ENCODE measurements at places on chromosomes 6 and 20.

GRCh38 chr6:26439151-26440125 is 866 bp upstream of the BTN3A3 start:
- DNase-seq, result no peak

- no peak for DNase-seq
These were observed 25.6 kb downstream of the UTRN start for GRCh38 chr6:144310765-144311164.

- DNase-seq, result no peak
These were observed 13.2 kb upstream of the SERPINB9 start for GRCh38 chr6:2916158-2916925.

DNA sequence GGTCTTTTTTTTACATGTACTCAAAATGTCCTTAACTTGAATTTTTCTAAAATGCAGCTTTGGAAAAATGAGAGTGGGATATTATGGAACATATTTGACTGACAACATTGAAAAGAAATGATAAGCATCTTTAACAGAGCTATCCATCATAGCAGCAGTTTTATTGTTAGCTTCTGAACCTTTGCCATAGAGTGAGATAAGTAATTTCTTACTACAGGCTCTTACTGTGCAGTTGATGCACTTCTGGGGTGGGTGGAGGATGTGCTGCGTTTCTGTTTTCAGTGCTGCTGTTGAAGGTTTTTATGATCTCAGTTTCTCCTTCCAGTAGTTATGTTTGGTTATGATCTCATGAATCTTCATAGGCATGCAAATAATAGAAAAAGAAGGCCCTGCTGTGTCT is 267.0 kb downstream of the TMEM242 start:
- DNase-seq, result no peak

GRCh38 chr20:9609887-9610502 is 95.6 kb downstream of the LAMP5 start:
- no peak for DNase-seq

DNA sequence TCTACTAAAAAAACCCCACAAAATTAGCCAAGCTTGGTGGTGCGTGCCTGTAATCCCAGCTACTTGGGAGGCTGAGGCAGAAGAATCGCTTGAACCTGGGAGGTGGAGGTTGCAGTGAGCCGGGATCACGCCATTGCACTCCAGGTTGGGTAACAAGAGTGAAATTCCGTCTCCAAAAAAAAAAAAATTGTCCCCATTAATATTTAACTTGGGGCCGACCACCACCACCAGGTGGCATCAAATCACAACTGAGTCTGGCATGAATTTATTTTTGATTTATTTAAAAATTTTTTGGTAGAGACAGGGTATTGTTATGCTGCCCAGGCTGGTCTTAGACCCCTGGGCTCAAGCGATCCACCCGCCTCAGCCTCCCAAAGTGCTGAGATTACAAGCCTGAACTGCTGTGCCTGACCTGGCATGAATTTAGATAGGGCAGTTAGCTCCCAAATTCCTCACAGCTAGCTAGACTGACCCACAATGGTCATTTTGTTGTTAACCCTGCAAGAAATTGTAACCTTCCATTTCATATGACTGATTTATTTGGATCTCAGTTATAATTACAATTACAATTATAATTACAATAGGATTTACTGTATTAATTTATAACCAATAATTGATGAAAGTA is 17.1 kb upstream of the BEND3 start:
- DNase-seq, result no peak

DNA sequence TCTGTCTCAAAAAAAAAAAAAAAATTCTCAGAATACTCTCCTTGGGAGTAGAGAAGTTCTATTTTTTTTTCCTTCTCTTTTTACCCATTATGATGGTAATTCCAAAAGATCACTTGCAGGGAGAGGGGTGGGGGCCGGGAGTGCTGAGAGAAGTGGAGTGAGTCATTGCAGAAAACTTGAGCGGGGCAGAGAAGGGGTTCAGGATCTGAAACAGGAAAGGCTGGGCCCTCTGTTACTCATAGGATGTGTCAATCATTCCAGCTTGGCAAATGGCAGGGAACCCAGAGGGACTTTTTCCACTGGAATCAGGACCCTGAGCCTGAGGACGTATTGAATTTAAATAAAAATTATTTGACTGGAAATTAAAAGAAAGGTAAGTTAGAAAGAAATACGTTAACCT is 111.4 kb upstream of the ARMC2 start:
- no peak for DNase-seq

GRCh38 chr6:144840619-144841018 is 555.5 kb downstream of the UTRN start:
- DNase-seq, result no peak

DNA sequence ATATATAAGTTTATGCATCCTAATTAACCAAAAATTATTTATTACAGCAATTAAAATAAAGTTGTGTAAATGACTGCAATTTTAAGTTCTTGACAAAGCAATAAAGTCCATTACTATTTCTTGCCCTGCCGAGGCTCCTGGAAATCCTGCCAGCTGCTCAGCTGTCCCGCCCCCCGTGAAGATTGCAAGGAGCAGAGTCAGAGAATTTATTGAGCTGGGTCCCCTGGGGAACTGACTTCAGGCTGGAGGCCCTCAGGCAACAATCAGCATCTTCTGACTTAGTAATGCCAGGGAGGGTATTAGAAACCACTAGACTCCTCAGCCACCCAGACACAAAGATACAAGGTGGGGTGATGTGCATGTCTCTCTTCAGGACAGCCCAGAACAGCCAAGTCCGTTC is 92.3 kb downstream of the EDN3 start:
- no peak for DNase-seq

- DNase-seq, result no peak
These were observed 868 bp upstream of the SLC2A4RG start for GRCh38 chr20:63738687-63739129.

DNA sequence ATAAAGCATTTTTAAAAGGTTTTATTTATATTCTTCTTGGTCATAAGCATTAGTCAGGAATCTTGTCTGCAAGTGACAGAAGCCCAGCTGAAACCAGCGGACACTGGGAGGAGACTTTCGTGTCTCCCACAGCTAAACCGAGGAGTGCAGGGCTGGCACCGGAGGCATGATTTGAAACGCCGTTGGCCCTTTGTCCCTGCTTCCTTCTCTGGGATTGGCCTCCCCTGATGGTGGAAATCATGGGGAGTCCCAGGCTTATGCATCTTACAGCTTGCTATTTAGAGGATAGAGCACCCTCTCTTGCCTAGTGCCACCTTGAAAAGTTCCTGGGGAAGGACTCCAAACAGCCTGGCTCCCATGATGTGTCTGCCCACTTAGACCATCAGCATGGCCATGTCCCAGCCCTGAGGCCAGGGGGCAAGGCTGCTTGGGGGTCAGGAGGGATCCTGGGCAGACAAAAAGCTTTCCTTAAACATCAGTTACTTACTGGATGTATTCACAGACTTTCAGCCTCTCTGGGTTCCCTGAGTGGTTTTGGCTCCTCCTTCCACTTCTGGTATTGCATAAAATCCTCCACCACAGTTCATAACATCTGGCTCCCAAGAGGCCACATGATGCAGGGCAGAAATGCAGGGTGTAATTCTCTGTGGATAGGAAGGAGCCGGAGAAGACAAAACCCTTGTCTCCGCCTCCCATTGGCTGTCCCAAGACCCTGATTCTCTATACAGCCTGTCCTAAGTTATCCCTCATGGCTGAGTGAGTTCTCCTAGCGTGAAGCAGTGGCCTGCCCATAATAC is 49.3 kb upstream of the INSM1 start:
- DNase-seq, result peak; percentile 46

DNA sequence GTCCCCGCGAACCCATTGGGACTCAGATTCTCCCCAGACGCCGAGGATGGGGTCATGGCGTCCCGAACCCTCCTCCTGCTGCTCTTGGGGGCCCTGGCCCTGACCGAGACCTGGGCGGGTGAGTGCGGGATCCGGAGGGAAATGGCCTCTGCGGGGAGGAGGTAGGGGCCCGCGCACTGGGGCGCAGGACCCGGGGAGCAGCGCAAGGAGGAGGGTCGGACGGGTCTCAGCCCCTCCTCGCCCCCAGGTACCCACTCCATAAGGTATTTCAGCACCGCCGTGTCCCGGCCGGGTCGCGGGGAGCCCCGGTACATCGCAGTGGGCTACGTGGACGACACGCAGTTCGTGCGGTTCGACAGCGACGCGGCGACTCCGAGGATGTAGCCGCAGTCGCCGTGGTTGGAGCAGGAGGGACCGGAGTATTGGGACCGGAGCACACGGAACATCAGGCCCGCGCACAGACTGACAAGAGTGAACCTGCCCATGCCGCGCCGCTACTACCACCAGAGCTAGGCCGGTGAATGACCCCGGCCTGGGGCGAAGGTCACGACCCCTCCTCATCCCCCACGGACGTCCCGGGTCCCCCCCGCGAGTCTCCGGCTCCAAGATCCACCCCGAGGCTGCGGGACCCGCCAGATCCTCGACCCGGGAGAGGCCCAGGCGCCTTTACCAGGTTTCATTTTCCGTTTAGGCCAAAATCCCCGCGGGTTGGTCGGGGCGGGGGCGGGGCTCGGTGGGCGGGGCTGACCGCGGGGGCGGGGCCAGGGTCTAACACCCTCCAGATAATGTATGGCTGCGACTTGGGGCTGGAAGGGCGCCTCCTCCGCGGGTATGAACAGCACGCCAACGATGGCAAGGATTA is 15.7 kb upstream of the HLA-A start:
- DNase-seq, result no peak

- no peak for DNase-seq
These were observed 150.3 kb upstream of the SASH1 start for GRCh38 chr6:148192310-148192709.

DNA sequence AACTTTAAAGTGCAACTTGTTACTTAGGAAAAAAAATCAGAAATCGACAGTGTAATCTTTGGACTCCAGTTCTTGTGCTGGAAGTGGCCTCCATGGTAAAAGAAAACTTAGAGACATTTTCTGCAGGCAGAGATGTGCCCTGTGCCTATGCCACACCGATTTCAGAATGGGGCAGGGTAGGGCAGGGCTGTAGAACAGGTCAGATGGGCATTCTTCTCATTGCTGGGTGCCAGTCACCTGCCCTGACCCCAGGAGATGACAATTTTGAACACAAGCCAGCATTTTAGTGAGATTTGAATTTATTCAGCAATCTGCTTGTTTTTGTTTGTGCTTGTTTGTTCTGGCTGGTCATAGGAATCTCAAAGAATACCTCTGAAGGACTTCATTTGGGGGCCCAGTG is 63.3 kb downstream of the SASH1 start:
- no peak for DNase-seq

DNA sequence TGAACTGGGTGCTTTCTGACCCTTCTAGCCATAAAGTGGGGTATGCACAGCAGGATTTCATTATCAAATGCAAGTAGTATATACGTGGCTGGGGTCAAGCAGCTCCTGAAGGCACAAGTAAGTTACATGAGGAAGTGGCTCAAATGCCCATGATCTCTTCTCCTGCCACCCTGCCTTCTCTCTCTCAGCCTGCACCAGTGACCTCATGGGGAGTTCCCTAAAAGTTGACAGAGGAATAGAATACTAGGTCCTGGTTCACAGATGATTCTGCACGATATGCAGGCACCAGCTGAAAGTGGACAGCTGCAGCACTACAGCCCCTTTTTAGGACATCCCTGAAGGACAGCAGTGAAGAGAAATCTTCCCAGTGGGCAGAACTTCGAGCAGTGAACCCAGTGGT is 282.0 kb downstream of the BCKDHB start:
- no peak for DNase-seq

DNA sequence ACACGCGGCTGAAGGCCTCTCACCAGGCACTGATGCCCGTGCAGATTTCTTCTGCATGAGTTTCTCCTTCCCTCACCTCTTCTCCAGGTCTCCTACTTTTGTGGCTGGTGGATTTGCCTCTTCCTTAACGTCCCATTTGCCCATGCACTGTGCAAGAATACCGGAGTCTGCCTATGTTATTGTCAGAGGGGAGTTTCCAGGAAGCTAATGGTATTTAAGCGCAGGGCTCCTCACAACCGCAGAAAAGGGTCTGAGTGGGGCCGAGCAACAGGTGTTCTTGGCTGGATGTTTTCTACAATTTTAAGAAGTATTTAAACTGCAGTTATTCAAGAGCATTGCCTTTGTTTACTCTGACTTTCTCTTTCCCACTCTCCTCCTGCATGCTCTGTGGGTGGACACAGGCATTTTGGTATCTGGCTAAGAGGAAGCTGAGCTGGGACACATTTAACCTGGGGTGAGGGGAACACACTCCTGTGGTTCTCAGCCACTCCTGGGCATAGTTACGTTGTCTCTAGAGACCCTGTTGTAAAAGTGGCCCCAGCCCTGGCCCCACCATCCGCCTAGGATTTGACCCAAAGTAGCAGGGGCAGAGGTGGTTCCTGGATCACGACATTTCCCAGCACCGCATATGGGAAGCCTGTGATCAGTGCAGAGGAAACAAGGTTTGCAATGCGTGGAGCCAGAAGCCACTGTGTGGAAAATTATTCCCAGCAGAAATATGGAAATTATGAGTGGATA is 34.4 kb downstream of the GGTLC1 start:
- DNase-seq, result no peak

DNA sequence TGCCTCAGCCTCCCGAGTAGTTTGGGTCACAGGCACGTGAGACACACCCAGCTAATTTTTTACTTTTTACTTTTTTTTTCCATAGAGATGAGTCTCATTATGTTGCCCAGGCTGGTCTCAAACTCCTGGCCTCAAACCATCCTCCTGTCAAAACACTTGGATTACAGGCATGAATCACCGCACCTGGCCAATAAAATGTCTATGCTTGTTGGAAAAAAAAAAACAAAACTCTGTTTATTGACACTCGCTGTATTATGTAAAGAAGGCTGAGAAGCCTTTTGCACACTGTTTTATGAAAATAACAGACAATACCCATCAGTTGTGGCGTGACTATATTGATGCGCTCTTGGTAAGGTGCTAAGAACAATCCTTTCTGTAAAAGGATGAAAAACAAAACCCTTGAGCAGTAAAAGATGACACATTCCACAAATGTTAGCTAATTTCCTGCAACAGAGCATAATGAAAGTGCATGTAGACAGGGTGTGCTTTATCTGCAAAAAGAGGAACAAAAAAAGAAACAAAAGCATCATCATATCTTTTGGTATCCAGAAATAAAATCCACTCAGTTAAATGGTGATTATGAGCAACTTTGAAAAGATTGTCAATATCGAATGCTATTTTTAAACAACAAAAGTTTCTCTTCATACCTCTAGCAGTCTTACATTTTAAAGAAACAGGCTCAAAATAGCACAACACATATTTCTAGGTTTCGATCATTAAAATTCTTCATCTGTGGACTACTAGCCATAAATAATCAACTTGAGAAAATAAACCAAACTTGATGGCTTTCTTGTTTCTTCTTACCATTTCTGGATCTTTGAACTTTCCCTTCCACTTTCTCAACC is 108.3 kb upstream of the PHACTR1 start:
- DNase-seq, result no peak

GRCh38 chr20:8971669-8972316 is 97.1 kb upstream of the PLCB4 start:
- DNase-seq, result no peak

DNA sequence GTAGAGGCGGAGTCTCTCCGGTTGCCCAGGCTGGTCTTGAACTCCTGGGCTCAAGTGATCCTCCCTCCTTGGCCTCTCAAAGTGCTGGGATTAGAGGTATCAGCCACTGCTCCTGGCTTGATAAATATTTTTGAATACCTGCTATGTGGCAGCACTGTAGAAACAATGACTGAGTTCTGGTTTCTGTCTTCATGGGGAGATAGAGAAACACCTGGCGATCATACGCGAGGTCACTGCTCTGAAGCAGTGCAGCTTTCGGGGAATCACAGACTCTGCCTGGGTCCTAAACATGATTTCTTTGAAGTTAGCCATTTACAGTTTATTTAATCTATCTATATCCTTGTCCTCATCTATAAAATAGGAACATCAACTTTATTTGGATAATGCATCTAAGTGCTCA is 31.2 kb downstream of the DOK5 start:
- DNase-seq, result no peak

- DNase-seq, result no peak
These were observed 269.9 kb downstream of the UTRN start for GRCh38 chr6:144555066-144555465.

GRCh38 chr6:108884211-108885059 is 36.2 kb downstream of the ARMC2 start:
- no peak for DNase-seq

Data from NCI-H524 treated with DMSO at 0.1 percent for 48 hours (cell line).